ENCODE measurements at places on chromosomes 2 and 18.

DNA sequence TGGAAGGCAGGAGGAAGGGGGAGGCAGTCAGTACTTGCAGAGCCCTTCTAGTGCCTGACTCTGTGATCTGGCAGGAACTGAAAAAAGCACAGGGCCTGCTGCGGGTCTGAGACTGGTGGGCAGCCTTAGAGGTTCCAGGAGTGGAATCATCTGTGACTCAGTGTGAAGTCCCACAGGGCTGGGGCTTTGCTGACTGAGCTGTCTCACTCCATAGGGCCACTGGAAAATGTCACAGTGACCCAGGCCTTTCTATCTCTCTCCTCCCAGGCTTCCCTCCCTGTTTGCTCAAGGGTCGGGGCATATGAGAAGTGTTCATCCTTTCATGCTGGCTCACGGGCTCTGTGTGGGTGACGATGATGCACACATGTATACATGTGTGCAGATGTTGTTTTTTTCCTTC is 47.1 kb upstream of the ZFP36L2 start:
- H3K27ac ChIP-seq: no peak overlapping the region
- no peak overlapping the region for H3K4me3 ChIP-seq
- H3K36me3 ChIP-seq: no peaks in the 10 kb centered on the region
- peaks cover 9% of the 10 kb centered on the region for H3K4me1 ChIP-seq
- H3K27me3 ChIP-seq: no peaks in the 10 kb centered on the region

- no peaks in the 10 kb centered on the region for H3K36me3 ChIP-seq
- H3K27ac ChIP-seq: no peak overlapping the region
- no peak overlapping the region for H3K4me3 ChIP-seq
- peaks cover 4% of the 10 kb centered on the region for H3K4me1 ChIP-seq
Observed at GRCh38 chr2:11661891-11662435, 8.0 kb downstream of the NTSR2 start.

- H3K4me1 ChIP-seq: no peaks in the 10 kb centered on the region
- DNase-seq: peak; percentile 33
- H3K4me3 ChIP-seq: no peak overlapping the region
- H3K27ac ChIP-seq: no peak overlapping the region
Observed at GRCh38 chr18:13394801-13395200, 176.2 kb downstream of the LDLRAD4 start.

GRCh38 chr2:166127217-166128155 is at the start of gene SCN1A:
Gene SCN1A (minus strand): TSS chr2:166128020. CDS start chr2:166073621, 54,399 bp downstream.
- no peak within 1 kb of the TSS for H3K27ac ChIP-seq
- H3K36me3 ChIP-seq: no peaks in the 10 kb centered on the region
- peak; percentile 31 for DNase-seq
- no peaks in the 10 kb centered on the region for H3K27me3 ChIP-seq

DNA sequence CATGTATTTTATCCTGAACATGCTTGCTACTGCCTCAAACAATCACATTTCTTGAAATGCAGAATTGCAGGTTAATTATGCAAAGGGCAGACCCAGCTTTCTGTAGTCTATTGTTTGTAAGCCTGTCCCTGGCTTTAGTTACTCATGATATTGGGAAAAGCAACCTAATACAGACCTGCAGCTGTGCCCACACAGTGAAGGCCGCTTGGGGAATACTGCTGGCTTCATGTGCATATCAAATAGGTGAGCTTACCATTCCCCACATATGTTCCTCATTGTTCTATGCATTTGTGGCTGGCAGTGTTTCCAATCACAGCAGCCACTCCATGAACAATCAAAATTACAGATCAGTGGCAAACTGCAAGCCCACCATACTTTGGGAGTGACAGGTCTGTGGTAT is 186.3 kb downstream of the TMEM163 start:
- no peaks in the 10 kb centered on the region for H3K36me3 ChIP-seq
- H3K27me3 ChIP-seq: peaks cover 27% of the 10 kb centered on the region
- H3K27ac ChIP-seq: no peak overlapping the region
- no peak overlapping the region for H3K4me3 ChIP-seq

GRCh38 chr2:28687640-28688385 is 63.8 kb upstream of the PPP1CB start:
- H3K4me1 ChIP-seq: peaks cover 41% of the 10 kb centered on the region
- DNase-seq: no peak
- no peak overlapping the region for H3K27ac ChIP-seq
- no peak overlapping the region for H3K4me3 ChIP-seq
- H3K36me3 ChIP-seq: no peaks in the 10 kb centered on the region
- no peaks in the 10 kb centered on the region for H3K27me3 ChIP-seq

DNA sequence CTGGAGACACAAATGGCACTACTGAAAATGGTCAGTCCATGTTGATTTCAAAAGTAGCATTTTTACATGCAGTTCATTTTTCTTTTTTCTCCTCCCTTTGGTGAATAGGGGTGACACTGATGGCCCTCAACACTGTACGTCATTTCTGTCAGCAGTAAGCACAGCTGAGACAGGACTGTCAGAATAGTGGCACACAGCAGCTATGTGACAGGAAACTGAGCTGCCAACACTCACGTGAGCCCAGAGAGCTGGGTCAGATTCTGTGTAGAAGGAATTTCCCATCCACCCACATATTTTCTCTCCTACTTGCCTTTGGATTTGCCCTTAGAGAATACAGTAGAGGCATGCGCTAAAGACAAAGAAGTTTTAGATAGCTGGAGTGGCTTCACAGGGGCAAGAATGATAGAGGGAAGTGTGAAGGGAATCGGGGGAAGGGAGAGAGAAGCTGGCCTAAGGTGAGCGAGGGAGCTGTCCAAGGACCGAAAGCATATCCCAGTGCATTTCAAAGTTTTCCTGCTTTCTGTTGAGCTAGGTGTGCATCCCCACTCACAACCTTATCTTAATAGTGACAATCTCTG is 476.6 kb downstream of the CNTNAP5 start:
- no peak for DNase-seq
- H3K27me3 ChIP-seq: no peaks in the 10 kb centered on the region
- H3K36me3 ChIP-seq: no peaks in the 10 kb centered on the region
- no peak overlapping the region for H3K4me3 ChIP-seq
- H3K4me1 ChIP-seq: no peaks in the 10 kb centered on the region

GRCh38 chr2:172436889-172437288 is 9.5 kb downstream of the ITGA6 start:
- no peaks in the 10 kb centered on the region for H3K4me1 ChIP-seq
- peaks cover 23% of the 10 kb centered on the region for H3K27me3 ChIP-seq
- DNase-seq: no peak

- H3K27me3 ChIP-seq: no peaks in the 10 kb centered on the region
- H3K36me3 ChIP-seq: no peaks in the 10 kb centered on the region
- DNase-seq: no peak
- no peaks in the 10 kb centered on the region for H3K4me1 ChIP-seq
- H3K4me3 ChIP-seq: no peak overlapping the region
Observed at GRCh38 chr18:24875286-24875685, 414.8 kb downstream of the HRH4 start.

GRCh38 chr2:16064745-16065144 is 124.4 kb downstream of the MYCN start:
- H3K27ac ChIP-seq: no peak overlapping the region
- no peak overlapping the region for H3K4me3 ChIP-seq
- no peak for DNase-seq
- H3K4me1 ChIP-seq: no peaks in the 10 kb centered on the region

DNA sequence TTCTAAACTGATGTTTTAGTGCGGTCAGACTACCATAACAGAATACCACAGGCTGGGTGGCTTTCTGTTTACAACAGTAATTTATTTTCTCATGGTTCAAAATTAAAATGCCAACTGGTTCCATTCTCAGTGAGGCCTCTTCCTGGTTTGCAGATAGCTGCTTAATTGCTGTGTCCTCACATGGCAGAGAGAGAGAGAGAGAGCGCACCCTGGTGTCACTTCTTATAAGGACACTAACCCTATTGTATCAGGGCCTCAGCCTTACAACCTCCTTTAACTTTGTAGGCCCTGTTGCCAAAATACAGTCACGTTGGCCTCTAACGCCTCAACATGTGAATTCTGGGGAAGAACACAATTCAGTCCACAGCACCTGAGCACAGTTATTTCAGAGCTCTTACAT is 37.5 kb upstream of the ZNF385B start:
- H3K4me1 ChIP-seq: no peaks in the 10 kb centered on the region
- peak; percentile 24 for DNase-seq
- H3K27ac ChIP-seq: no peak overlapping the region
- H3K4me3 ChIP-seq: no peak overlapping the region
- no peaks in the 10 kb centered on the region for H3K27me3 ChIP-seq

DNA sequence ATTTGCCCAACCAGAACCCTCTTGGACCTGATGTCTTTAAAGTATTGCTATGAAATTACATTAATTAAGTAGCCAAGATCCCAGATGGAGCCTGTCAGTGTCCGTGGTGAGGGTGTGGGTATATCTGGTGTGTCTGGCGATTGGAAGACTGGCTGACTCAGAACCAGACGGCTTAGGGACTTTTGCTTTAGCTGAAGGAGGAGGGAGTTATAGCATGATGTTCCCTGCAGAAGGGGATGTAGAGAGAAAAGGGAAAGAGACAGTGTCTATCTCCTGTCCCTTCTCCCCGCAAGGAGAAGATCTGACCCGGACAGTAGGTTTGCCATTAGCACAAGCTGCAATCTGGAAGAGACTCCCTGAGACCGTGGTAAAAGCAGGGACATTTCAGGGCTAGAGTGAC is 60.6 kb downstream of the POU3F3 start:
- H3K27ac ChIP-seq: no peak overlapping the region
- DNase-seq: no peak
- H3K27me3 ChIP-seq: peaks cover 6% of the 10 kb centered on the region
- H3K4me1 ChIP-seq: no peaks in the 10 kb centered on the region
- no peaks in the 10 kb centered on the region for H3K36me3 ChIP-seq
- no peak overlapping the region for H3K4me3 ChIP-seq

DNA sequence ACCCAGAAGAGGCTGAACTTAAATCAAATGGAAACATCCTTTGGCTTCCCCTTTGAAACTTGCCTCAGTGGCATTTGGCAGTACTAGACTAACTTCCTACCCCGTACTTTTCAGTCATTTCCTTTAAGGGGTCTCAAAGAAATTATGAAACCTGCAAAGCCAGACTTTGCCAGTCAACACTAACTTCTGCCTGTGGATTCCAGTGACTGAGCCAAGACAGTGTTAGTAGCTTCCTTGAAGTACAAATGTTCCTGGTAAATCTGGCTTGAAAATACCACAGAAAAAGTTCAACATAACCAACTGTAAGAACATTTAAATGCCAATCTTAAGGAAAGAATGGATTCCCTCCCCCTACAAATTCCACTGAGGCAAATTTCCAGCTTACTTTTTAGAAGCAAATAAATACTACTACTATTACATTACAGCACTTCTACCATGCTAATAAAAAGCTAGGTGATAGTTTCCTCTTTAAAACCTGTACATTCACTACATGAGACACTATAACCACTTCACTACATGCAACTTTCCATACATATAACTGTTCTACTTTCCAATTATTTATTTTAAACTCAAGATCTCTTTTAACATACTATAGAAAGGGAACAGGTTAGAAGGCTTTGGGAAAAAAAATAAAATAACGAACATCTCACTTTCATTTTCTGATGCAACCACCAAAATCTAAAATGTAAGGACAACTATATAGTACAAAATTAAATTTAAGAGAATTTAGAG is 2.4 kb downstream of the PELI1 start:
- H3K4me3 ChIP-seq: peak overlapping the region; percentile 91
- H3K27me3 ChIP-seq: no peaks in the 10 kb centered on the region
- H3K27ac ChIP-seq: peak overlapping the region; percentile 3
- H3K36me3 ChIP-seq: no peaks in the 10 kb centered on the region
- H3K4me1 ChIP-seq: peaks cover 24% of the 10 kb centered on the region
- no peak for DNase-seq

DNA sequence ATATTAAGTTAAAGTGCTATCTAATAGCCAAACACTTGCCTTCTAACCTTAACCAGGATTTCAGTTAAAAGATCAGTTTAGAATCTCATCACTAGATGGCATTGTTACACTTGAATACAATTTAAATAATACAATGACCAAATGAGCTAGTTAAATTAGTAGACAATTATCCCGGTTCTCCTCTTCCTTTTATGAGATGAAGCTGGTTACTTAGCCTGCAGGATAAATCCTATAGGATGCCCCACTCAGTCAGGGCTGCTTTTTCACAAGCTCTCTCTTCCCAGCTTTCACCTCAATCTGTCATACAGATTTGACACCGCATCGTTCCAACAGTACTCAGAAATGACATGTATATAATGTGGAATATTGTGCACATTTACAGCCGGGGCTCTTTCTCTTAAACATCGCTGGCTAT is 678.8 kb downstream of the KCNJ3 start:
- H3K27me3 ChIP-seq: no peaks in the 10 kb centered on the region
- H3K4me1 ChIP-seq: no peaks in the 10 kb centered on the region
- DNase-seq: peak; percentile 15
- H3K36me3 ChIP-seq: no peaks in the 10 kb centered on the region
- H3K27ac ChIP-seq: no peak overlapping the region
- H3K4me3 ChIP-seq: no peak overlapping the region

DNA sequence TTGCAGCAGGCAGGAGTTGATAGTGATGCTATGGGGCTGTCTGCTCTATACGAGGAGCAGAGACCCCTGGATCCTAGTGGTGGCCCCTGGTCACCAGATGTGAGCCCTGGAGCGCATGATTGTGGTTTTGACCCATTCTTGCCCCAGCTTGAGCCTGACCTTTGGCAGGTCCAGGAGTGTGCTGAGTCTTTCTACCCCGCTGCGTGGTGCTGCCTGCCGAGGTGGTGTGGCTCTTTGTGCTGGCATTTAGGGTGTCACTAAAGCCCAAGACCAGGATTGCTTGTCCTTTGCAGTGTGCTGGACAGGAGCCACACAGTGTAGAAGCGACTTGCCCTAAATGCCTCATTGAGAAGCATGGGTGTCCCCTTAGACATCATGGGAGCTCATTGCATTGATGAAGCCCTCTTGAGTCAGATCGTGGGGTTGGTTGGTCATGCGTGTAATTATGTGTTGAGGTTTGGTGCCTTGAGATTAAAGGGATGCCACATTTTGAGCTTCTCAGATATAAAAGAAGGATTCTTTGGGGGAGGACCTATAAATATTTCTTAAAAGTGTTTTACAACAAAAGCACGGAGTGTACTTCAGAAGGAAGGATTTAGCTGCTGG is 88.3 kb downstream of the AGAP1 start:
- H3K27me3 ChIP-seq: no peaks in the 10 kb centered on the region
- no peak for DNase-seq
- H3K36me3 ChIP-seq: no peaks in the 10 kb centered on the region

DNA sequence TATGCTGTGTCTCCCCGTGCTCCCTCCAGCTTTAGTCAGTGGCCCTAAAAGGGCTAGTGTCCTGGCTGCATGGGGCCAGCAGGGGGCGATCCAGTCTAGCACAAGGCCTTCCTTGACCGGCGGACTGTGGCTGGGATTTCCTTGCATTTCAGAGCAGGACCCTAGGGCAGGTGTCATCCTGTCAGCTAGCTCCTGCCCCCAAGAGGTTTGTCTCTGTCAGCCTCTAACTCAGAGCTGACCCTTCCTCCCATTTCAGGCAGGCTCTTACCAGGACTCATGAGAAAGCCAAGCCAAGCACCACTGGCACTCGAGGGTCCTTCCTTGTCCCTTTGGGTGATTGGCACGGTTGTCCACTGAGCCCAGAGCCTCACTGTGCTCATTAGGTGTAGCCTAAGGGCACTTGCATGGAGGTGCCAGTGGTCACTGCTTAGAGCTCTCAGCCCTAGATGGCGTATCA is 140.3 kb downstream of the RPIA start:
- DNase-seq: peak; percentile 66
- no peaks in the 10 kb centered on the region for H3K36me3 ChIP-seq
- no peak overlapping the region for H3K4me3 ChIP-seq
- H3K4me1 ChIP-seq: no peaks in the 10 kb centered on the region
- no peak overlapping the region for H3K27ac ChIP-seq

GRCh38 chr2:222332116-222332515 is 33.3 kb upstream of the PAX3 start:
- no peaks in the 10 kb centered on the region for H3K27me3 ChIP-seq
- no peak overlapping the region for H3K27ac ChIP-seq
- H3K4me3 ChIP-seq: no peak overlapping the region
- H3K4me1 ChIP-seq: no peaks in the 10 kb centered on the region
- H3K36me3 ChIP-seq: no peaks in the 10 kb centered on the region
- DNase-seq: no peak

Measured in K562 (cell line).